GM23338 (cell line): ENCODE measurements at places on chromosomes 7 and 10. TPM values are rescaled to one million over a fixed set of nuclear protein-coding genes. Genes with fewer than 3 reads are reported as not detected.

The PFKP gene
- polyA plus RNA-seq, result 55.3 and 56.3 TPM in 2 replicates

The PSPH gene
- 35.8 and 38.3 TPM in 2 replicates for polyA plus RNA-seq

The MARCHF5 gene
- polyA plus RNA-seq, result 11.1 and 12.9 TPM in 2 replicates

The RAPGEF5 gene
- 6.3 and 7.1 TPM in 2 replicates for polyA plus RNA-seq

The PCLO gene
- 8.6 and 9.1 TPM in 2 replicates for polyA plus RNA-seq

The SGPL1 gene
- polyA plus RNA-seq, result 10.6 and 12.0 TPM in 2 replicates

The IKZF1 gene
- 0.45 and 0.57 TPM in 2 replicates for polyA plus RNA-seq

The MALRD1 gene
- polyA plus RNA-seq, result 1.3 and 1.9 TPM in 2 replicates

The OR6B1 gene
- polyA plus RNA-seq, result not detected in 2 replicates

The SORCS3 gene
- 0.37 and 0.43 TPM in 2 replicates for polyA plus RNA-seq

The CD36 gene
- polyA plus RNA-seq, result 0.40 and 0.99 TPM in 2 replicates

The C10orf143 gene
- polyA plus RNA-seq, result 3.7 and 4.8 TPM in 2 replicates

The CFAP69 gene
- polyA plus RNA-seq, result 3.1 and 4.9 TPM in 2 replicates

The CPA2 gene
- not detected in 2 replicates for polyA plus RNA-seq

The ABCA13 gene
- not detected in 2 replicates for polyA plus RNA-seq

The NKX2-3 gene
- not detected in 2 replicates for polyA plus RNA-seq

The OPN4 gene
- not detected in 2 replicates for polyA plus RNA-seq

The TACC2 gene
- polyA plus RNA-seq, result 25.8 and 30.8 TPM in 2 replicates

The ASAH2 gene
- 0.92 and 1.8 TPM in 2 replicates for polyA plus RNA-seq

The ADAMTS14 gene
- polyA plus RNA-seq, result 1.5 and 1.9 TPM in 2 replicates

The LIPF gene
- polyA plus RNA-seq, result not detected in 2 replicates

The OPALIN gene
- polyA plus RNA-seq, result not detected in 2 replicates

The SPDYE6 gene
- polyA plus RNA-seq, result 0.97 TPM in 1 of 2 replicates, not detected in the other
